ENCODE measurements at places on chromosomes 2 and 18.

DNA sequence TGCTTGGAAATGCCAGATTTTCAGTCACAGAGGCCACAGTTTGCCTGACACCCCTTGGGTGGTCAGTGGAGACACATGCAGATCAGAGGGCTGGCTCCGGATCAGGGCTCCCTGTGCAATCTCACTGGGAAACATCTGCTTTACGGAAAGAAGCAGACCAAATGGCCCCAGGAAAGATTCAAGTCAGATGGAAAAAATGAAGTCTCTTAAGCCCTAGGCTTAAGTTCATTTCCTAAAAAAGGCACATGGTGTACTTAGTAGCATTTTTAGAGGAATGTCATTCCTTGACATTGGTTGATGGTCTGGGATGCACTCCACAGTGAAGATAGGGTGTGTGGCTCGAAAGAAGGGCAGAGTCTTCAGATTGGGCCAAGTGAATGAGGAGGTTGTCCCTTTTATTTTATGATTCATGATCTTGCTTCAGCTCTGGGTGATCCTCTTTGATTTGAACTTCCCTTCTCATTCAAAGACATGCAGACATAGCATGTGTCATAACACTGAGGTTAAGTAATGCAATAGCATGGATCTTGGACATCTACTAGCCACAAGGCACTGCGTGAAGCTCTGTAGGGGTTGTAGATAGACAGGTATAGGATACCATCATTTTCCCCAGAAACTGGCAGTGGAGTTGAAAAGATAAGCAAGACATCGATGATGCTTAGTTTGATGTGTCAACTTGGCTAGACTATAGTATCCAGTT is 56.5 kb downstream of the KCNE4 start:
- DNase-seq = no peak

GRCh38 chr2:27308359-27308881 is at the start of gene UCN:
UCN (minus strand) TSS chr2:27308445; CDS start chr2:27307895, 550 bp downstream.
- peak; percentile 78 for DNase-seq

DNA sequence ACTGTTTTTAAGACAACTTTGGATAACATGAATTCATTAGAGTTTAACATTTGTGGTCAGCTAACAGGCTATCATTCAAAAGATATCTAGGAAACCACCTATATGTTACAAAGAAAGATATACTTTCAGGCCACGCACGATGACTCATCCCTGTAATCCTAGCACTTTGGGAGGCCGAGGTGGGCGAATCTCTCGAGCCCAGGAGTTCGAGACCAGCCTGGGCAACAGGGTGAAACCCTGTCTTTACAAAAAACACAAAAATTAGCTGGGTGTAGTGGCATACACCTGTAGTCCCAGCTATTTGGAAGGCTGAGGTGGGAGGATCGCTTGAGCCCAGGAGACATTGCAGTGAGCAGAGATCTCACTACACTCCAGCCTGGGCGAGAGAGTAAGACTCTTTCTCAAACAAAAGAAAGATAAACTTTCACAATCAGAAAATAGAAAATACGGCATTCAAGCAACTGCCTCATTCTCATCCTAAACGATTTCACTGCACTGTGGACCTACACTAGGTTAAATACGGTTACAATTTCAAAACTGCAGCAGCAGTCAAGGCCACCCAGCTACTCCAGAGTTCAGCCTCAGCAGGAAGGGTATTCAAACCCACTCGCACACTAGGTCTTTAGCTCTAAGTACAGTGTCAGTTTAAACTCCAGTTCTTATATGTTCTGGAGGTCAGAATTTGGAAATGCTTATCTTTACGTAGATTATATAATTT is 250.0 kb upstream of the SLC39A10 start:
- no peak for DNase-seq

GRCh38 chr2:72916743-72917137 is 579 bp upstream of the EMX1 start:
- DNase-seq = no peak

DNA sequence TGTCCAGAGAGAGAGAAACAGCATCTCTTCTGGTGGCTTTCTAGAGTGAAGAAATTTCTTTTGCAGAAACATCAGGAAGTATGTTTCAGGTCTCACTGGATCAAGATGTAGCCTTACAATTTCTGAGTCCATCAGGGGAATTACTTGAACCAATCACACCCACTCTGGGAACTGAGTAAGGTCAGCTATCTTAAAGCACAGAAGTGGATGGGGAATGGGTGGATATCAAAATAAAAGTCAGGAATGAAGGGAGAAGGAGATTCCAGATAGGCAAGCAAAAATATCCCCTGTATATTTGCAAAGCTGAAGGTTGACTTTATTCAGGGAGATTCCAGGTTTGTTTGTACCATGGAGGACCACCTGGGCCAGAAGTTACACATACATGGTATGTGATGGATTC is 188.0 kb downstream of the CYRIA start:
- DNase-seq = no peak
